NCI-H1417 (cell line): ENCODE measurements at places on chromosomes 12 and 14.

DNA sequence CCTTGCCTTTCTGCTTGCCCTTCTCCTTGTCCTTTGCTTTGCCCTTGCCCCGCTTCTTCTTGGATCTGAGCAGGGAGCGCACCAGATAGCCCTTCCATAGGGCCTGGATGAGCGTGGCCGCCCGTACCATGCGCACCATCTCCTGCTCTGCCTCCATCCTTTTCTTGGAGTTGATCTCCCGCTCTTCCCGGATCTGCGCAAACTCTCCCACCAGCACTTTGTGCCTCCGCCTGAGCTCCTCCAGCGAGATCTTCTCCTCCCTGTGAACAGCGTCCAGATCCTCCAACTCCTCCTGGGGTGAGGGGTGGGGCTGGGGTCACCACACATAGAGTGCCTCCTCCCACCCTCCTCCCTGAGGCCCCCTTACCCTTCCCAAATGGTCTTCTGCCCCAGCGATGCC, 10.1 kb downstream of the RITA1 start:
- DNase-seq, result no peak

GRCh38 chr12:112677050-112677765, 114.3 kb upstream of the RPH3A start:
- no peak for DNase-seq

- no peak for DNase-seq
Observed at GRCh38 chr12:113006206-113006605, 27.9 kb downstream of the OAS2 start.

- no peak for DNase-seq
Observed at GRCh38 chr14:101584055-101584859, 23.0 kb downstream of the DIO3 start.

DNA sequence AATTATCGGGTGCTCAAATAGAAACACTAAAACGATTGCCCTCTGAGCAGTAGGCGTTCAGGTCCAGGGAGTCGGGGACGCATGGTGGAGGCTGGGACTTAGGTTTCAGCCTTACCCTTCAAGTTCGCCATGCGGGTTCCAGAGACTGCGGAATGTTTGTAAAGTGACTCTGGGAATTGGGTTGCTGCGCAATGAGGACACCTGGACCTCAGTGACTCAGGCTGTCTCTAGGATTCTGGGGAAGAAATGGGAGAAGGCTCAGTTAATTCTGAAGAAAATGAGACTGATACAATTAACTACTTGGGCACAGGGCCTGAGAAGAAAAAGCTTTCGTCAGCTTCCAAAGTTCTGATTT, 1.1 kb downstream of the LGALS3 start:
- no peak for DNase-seq

DNA sequence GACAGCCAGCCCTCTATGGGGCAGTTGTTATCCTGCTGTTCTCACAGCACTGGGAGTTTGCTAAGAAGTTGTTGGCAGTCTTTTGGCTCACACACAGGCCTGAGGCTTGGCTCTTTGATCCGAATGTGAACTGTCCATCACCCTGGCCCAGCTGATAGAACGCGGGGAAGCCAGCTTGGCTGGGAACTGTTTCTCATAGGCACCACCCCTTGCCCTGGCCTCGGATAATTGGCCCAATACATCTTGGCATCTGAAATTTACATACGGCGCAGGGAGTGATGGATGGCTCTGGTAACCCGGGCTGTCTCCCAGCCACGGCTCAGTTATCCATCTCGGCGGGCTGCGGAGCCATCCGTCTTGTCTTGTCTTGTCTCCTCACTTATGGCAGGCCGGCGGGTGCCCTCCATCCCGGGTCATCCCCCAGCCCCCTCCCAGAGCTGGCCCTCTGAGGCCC, 164.1 kb downstream of the PHETA1 start:
- no peak for DNase-seq

GRCh38 chr14:93975791-93976476, 436 bp downstream of the ASB2 start:
- no peak for DNase-seq

DNA sequence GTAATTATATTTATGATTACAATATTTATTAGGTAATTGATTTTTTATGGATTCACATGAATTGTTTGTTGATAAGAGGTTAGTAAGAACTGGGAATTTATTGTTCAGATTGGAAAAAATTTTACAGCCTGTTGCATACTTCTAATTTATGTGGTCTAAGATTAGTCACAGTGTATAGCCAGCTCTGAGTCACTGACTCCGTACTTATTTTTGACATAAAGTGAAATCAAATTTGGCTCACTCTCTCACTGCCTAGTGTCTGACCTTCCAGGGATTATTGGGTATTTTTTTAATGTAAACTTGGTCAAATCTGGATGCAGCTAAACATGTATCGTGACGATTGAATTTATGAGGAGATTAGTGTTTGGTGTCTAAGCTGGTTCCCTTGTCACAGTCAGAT, 109.3 kb downstream of the PTPRQ start:
- no peak for DNase-seq

- DNase-seq, result no peak
Observed at GRCh38 chr12:53564278-53564677, 57.0 kb upstream of the NPFF start.

GRCh38 chr12:110005319-110005973, 6.2 kb downstream of the ANKRD13A start:
- no peak for DNase-seq

DNA sequence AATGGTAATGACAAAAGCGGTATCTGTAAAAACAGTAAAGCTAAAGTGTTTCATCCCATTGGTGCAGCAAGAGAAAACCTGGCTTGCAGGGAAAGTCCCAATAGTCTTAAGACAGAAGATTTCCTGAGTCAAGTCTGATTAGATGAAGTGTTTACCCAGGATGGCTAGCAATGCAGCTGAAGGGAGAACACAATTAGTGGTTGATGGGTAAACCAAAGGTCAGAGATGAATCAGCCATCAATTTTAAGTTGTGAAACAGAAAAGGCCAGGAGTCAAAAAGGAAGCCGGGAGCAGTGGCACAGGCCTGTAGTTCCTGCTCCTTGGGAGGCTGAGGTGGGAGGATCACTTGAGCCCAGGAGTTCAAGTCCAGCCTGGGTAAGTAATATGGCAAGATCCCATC, 52.6 kb downstream of the SEC23A start:
- DNase-seq, result no peak

- DNase-seq, result no peak
Observed at GRCh38 chr12:113416091-113416754, 6.0 kb upstream of the SDSL start.

- DNase-seq, result no peak
Observed at GRCh38 chr14:59093902-59094301, 94.6 kb upstream of the DAAM1 start.
